Spleen (tissue), 13 donors: ENCODE measurements at places on chromosomes 7 and 10. TPM values are rescaled to one million over a fixed set of nuclear protein-coding genes. Genes with fewer than 3 reads are reported as not detected.

GRCh38 chr10:132713421-132714095 is 72.4 kb downstream of the NKX6-2 start:
- peaks cover 73% of the 10 kb centered on the region for H3K36me3 ChIP-seq
- H3K4me3 ChIP-seq: no peak overlapping the region
- no peak overlapping the region for H3K27ac ChIP-seq
- no peaks in the 10 kb centered on the region for H3K27me3 ChIP-seq

PITRM1 gene
- polyA plus RNA-seq: 46.6 TPM

- no peak for DNase-seq
- H3K27me3 ChIP-seq: no peaks in the 10 kb centered on the region
- H3K4me3 ChIP-seq: no peak overlapping the region
- H3K4me1 ChIP-seq: no peaks in the 10 kb centered on the region
These were observed 309.5 kb upstream of the TEX47 start for GRCh38 chr7:89104748-89105685.

GRCh38 chr10:121524157-121524817 is 74.0 kb downstream of the FGFR2 start:
- no peaks in the 10 kb centered on the region for H3K36me3 ChIP-seq
- H3K4me3 ChIP-seq: no peak overlapping the region
- H3K4me1 ChIP-seq: no peaks in the 10 kb centered on the region
- no peak for DNase-seq
- no peaks in the 10 kb centered on the region for H3K27me3 ChIP-seq

DNA sequence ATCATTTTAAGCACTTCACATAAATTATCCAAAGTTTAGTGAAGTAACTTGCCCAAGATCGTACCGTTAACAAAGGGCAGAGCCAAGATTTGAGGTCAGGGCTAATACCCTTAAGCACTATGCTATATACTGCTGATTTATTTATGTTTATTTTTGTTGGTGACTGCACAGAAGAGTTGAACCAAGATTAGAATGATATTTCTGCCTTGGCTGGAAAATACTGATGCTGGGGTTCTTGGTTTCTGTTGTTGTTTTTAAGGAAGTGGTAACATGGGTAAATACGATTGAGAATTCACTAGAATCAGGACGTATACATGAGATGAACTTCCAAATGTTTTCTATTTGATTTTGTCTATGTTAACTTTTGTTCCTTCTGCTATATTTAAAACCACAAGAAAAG is 9.3 kb downstream of the ADD3 start:
- no peaks in the 10 kb centered on the region for H3K36me3 ChIP-seq
- no peak for DNase-seq
- peaks cover 49% of the 10 kb centered on the region for H3K4me1 ChIP-seq
- no peaks in the 10 kb centered on the region for H3K27me3 ChIP-seq
- peak overlapping the region; percentile 11 for H3K4me3 ChIP-seq

- no peaks in the 10 kb centered on the region for H3K27me3 ChIP-seq
- H3K27ac ChIP-seq: no peak overlapping the region
- H3K36me3 ChIP-seq: no peaks in the 10 kb centered on the region
- DNase-seq: no peak
- H3K4me1 ChIP-seq: peaks cover 18% of the 10 kb centered on the region
These were observed 5.6 kb downstream of the TMEM168 start for GRCh38 chr7:112784603-112785002.

- H3K4me3 ChIP-seq: no peak overlapping the region
- no peaks in the 10 kb centered on the region for H3K27me3 ChIP-seq
- H3K27ac ChIP-seq: no peak overlapping the region
These were observed 385.2 kb upstream of the KLF6 start for GRCh38 chr10:4170181-4170580.

CXCL12 gene
- 64.5 TPM for polyA plus RNA-seq
